Activated naive CD4-positive, alpha-beta T cell treated with anti-CD3 and anti-CD28 coated beads, Interleukin-2, amount 50 U/mL, for 72 hours (primary cell): ENCODE measurements at places on chromosomes 3 and 15.

DNA sequence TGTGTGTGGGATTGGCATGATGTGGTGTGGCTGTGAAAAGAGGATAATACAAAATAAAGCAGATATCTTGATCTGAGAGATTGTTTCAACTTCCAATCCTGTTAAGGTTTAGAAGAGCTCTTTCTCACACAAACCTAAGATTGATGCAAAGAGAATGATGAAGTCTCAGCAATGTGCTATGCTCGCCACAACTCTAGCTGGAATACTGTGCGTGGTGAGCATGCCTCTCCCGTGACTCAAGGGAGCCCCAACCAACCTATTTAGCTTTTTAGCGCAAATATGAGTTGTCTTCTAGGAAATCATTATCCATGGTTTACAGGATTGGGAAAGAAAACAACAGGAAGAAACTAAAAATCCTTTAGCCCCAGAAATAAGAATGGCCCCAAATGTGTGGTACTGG, 28.5 kb downstream of the BTLA start:
- DNase-seq = no peak

GRCh38 chr3:95721938-95722337, 1092.5 kb upstream of the EPHA6 start:
- DNase-seq = no peak

DNA sequence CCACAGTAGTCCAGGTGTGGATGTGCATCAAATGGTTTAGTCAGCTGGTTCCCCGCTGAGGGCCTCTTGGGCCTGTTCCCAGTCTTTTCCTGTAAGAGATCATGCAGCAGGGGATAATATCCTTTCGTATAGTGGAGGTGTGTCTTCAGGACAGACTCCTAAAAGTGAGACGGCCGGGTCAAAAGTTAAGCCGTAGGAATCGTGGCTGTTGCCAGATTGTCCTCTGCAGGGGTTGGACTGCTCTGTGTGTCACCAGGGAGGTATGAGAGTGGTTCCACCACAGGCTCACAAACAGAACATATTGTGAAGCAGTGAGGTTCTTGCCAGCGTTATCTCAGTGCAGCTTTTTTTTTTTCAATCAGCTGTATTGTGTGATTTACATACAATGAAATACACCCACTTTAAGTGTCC, 95.0 kb downstream of the VGLL4 start:
- DNase-seq = peak; percentile 13

- no peak for DNase-seq
These were observed 494 bp upstream of the NISCH start for GRCh38 chr3:52454938-52455282.

DNA sequence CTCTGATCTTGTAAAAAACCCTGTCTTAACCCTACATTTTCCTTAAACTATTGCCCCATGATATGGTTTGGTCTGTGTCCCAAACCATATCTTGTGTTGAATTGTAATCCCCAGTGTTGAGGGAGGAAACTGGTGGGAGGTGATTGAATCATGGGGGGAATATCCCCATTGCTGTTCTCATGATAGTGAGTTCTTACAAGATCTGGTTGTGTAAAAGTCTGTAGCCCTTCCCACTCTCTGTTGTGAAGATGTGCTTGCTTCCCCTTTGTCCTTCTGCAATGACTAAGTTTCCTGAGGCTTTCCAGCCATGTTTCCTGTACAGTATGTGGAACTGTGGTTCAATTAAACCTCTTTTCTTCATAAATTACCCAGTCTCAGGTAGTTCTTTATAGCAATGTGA, 881.4 kb downstream of the DIPK2A start:
- DNase-seq = no peak

DNA sequence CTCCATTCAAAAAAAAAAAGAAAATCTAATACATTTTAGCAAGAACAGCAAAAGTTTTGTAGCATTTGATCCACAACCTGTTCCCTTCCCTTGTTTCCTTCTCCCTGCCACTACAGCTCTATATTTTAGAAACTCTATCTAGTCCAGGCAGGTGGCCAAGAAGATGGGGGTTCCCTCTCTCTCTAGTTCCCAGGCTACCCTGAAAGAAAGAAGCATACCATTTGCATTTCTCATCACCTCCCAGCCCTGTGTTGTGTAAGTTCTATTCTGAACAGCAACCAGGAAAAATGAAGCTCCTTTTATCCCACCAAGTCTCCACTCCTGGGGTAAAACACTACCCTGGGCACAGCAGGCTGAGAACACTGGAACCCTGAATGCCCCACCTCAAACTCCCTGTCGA, 100.0 kb downstream of the PCCB start:
- no peak for DNase-seq

DNA sequence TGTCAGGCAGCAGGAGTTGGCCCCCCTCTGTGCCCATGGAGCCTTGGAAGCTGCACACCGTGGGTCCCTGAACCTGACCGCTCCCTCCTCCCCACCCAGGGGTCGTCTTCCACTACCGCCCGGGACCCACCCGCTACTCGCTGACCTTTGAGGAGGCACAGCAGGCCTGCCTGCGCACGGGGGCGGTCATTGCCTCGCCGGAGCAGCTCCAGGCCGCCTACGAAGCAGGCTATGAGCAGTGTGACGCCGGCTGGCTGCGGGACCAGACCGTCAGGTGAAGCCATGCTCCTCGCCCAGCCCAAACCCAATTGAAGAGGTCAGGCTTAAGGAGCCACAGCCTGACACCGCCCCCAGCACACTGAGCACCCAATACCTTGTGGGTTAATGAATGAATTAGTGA, 43.9 kb downstream of the ACAN start:
- DNase-seq = no peak

- DNase-seq = no peak
These were observed 20.0 kb downstream of the COPS2 start for GRCh38 chr15:49135342-49135857.
